ENCODE measurements at places on chromosomes 3 and 15. TPM values are rescaled to one million over a fixed set of nuclear protein-coding genes. Genes with fewer than 3 reads are reported as not detected.

- no peak for DNase-seq
Observed at GRCh38 chr3:59998058-59998457, 948.2 kb upstream of the CFAP20DC start.

- DNase-seq, result no peak
Observed at GRCh38 chr3:64666171-64666588, 21.6 kb downstream of the ADAMTS9 start.

DNA sequence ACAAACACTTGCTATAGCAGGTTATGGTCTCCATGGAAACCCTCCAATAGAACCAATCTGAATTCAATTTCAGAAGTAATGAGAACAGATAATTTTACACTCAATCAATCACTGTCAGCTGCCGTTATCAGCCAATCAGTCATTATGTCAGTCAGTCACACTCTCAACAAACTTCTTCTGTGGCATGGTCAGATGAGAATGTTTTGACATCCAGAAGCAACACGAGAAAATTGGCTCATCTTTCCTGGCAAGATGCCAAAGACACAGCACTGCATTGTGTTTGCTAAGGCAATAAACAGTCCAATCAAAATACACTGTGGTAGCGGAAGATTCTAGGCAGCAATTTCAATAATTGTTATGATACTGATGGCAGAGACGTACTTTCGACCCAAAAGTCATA is 190.7 kb downstream of the RORA start:
- no peak for DNase-seq

- no peak for DNase-seq
Observed at GRCh38 chr3:116161575-116162525, 283.4 kb downstream of the LSAMP start.

- no peak for DNase-seq
Observed at GRCh38 chr15:66070220-66070934, 183.2 kb downstream of the MEGF11 start.

DNA sequence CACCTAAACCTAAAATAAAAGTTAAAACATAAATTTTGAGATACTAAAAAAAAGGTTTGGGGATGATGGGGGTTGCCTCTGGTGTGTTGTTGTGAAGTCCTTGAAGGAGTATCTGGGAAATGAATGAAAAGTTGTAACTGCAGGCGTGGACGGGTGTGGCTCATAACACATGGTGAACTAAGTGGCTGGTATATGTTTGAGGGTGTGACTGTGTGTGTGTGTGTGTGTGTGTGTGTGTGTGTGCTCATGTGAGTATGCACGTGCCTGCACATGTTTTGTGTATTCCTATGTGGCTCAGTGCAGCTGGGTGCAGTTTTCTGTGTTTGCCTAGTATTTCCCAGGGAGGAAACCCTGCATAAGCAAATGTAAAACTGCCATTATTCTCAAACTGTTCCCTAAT is 229.9 kb upstream of the TRIM42 start:
- DNase-seq, result no peak

DNA sequence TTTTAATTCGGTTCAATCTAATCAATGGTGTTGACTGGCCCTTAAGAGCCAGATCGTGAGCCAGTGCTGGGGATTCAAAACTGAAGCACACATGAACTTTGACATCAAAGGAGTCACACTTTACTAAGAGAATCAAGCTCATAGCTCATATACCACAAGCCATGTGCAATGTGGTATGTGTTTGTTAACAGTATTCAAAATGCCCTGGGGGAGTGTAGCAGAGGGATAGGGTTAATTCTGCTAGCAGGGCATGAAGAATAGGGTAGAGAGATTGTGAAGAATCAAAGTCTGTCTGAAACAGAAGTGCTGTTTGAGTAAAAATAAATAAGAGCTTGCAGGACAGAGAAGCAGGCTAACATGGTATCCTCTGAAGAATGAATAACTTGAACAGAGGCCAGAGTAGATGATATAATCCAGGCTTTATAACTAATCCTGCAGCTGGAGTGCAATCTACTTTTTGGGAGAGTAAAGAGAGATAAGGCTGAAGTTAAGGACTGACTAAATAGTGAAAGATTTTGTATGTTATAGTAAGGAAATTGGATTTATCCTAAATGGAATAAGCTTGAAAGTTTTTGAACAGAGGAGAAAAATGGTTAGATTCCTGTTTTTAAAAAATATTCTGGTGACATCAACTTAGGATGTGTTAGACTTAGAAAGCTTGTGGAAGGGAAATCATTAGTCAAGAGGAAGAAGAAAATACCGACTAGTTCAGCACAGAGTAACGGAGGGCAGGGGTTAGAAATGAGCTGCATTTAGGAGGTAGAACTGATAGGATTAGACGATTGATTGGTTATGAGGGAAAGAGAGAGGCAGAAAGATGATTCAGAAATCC is 292.0 kb downstream of the NFKBIZ start:
- DNase-seq, result no peak

GRCh38 chr3:99938270-99938911 is 120.7 kb downstream of the CMSS1 start:
- DNase-seq, result no peak

DNA sequence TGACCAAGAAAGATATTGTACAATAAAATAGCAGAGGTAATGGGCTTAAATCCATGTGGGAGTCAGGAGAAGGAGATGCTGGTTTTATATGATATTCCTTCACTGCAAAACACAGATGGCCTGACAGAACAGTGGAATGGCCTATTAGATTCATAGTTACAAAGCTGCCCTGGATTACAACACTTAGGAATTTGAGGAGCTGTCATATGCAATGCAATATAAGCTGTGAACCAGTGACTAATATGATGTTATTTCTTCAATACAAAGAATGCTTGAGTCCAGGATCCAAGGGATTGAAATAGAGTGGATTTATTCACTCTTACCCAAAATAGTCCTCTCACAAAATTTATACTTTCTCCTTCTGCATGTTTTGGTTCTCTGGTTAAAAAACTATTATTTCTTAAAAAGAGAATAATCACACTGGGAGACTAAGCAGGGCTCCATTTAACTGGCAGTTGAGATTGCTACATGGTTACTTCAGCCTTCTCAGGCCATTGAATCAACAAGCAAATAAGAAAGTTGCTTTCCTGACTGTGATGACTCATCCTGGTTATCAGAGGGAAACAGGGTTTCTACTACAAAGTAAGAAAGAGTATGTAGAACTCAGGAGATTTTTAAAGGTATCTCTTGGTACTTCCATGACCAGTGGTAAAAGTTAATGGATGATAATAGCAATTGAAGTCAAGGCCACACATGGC is 79.8 kb upstream of the ZPLD1 start:
- DNase-seq, result no peak

GRCh38 chr3:53758846-53759245 is 87.4 kb downstream of the CHDH start:
- no peak for DNase-seq

GRCh38 chr3:165783383-165783782 is 53.8 kb downstream of the BCHE start:
- DNase-seq, result no peak

DNA sequence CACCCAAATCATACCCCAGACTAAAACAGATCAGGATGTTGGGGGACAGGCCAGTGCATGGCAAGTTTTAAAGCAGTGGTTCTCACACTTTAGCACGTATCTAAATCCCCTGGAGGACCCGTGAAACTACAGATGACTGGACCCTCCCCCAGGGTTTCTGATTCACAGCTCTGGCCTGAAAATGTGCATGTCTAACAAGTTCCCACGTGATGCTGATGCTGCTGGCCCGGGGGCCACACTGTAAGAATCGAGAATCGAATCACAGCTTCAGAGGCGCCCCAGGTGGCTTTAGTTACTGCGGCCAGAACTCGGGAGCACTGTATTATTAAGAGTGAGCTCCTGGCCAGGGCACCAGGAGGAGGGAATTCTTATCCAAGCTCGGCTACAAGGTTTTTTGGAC is 11.6 kb downstream of the ADAMTS17 start:
- no peak for DNase-seq

- no peak for DNase-seq
Observed at GRCh38 chr3:115077501-115078250, 69.4 kb downstream of the ZBTB20 start.

DNA sequence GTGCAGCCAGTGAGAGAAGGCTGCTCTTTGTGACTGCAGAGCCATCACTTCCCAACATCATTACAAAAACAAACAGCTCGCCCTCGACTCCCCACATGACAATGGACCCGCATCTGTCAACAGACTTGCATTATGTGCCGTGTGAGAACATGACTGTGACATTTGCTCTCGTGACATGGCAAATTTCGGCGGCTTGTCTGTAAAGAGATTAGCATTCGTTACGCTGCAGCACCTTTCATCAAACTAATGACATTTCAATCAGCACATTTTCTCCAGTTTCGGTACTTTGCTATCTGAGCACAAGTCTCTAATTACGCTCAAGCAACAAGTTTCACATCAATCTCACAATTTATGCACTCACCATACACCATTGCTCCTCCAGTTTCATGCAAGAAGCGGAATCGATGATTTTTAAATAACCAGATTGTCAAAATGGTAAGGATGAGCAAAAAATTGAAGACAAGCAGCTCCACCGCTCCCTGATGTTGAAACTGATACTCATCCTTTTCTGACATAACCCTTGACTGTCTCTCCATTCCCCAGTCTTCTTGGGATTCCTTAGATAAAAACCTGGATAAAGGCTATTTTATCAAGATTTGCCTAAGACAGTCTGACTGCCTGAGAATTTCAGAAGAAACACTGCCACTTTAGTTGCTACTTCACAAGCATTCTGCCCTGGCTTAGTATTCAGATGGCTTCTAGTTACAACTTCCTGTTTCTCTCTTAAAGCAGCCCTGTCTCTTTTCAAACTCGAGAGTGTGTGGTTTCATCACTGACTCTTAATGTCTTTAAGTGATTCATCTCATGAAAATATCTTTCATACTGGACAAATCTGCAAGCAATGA is at the start of gene SLC9A9:
TSS of gene SLC9A9 (minus strand) at position 682 of the 845 bp plus-strand sequence. CDS start at position 536, 146 bp downstream.
- no peak for DNase-seq

DNA sequence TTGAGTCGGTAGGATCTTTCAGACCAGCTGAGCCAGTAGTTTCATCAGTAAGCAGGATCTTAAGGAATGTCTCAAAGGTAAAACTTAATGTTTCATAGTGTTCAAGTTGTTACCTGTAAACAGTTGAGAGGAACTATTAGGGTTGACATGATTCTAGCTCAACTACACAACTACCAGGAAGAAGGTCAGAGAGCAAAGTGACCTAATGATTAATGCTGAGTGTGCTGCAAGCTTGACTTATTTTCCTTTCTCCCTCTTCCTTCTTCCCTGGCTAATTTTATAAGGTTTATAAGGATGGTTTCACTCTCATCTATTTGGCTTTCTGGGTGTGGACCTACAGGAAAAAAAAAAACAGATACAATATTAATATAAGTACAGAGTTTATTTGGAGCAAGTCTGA is 30.2 kb upstream of the LHFPL4 start:
- DNase-seq, result no peak

DNA sequence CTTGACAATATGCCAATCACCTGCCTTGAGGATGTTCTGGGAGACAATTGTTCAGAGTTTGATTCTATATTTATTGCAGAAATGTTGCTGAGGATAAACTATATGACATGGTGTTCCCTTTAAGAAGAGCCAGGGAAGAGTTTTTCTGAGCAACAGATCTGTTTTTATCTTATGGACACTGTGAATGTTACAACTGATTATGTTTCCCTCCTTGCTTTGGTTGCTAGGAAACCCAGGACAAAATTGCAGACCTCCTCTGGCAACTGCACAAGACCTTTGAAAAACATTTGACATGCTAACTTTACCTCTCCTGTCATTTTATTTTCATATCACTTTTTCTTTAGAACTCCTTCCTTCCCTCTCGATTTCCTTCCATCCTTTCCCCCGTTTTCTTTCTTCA is 8.2 kb upstream of the TM6SF1 start:
- no peak for DNase-seq

The NMNAT3 gene
- total RNA-seq, result 1.5 TPM

The ARGFX gene
- total RNA-seq, result not detected

The HOMER2 gene
- 61.3 TPM for total RNA-seq

The KNL1 gene
- 1.7 TPM for total RNA-seq

The SNRPN gene
- total RNA-seq, result 29.7 TPM

The COX17 gene
- 31.0 TPM for total RNA-seq

The SNRK gene
- total RNA-seq, result 12.4 TPM

The LMAN1L gene
- total RNA-seq, result not detected

The PRR23B gene
- not detected for total RNA-seq

All from left lobe of liver (tissue), 2 donors.